Stimulated activated CD4-positive, alpha-beta T cell treated with anti-CD3 and anti-CD28 coated beads, Interleukin-15, amount 100 ng/mL, for 48 hours (primary cell): ENCODE measurements at places on chromosomes 7 and 10.

DNA sequence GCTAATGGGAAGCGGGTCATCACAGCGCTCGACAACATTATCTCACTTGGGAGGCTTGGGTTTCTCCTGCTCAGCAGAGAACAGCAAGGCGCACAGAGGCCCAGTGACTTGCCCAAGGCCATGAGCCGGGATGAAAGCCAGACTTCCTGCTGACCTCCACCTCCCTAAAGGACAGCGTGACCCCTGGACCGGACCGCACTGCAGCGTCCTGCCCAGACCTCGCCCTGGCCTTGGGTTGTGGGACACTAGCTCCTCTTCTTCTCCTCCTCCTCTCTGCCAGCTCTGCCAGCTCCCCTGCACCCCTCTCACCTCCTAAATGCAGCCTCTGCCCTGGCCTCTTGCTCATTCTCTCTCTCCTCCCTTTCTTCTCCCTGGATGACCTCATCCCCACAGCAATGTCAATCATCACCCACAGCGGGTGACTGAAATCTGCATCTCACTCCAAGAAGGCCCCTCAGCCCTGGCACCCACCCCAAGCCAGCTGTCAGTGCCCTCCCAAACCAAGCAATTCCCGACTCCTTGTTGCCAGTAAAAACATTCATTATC is 19.4 kb downstream of the SPOCK2 start:
- DNase-seq = no peak

DNA sequence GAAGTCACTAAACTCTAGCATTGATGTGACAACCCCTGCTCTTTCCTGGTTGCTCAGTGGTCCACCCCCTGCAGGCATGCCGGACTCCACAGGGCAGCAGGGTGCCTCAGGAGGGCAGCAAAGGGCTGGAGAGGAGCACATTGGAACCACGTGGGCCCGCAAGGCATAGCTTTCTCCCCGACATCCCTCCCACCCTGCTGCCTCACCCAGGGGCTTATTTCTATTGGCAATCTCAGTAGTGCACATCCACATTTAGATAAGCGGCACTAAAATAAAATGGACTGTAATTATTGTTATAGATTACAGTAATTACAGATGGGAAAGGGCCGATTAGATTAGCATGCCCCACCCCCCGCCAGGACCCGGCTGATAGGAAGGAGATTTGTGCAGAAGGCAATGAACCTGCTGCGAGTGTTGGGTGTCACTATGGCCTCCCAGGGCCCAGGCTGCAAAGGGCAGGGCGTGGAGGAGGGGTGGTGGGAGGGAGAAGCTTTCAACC is 580.1 kb downstream of the GRID1 start:
- DNase-seq = no peak

GRCh38 chr10:122112625-122113160 is 123.7 kb downstream of the TACC2 start:
- DNase-seq = no peak

- DNase-seq = no peak
Measured at GRCh38 chr7:104123786-104124185, 84.0 kb downstream of the ORC5 start.

- DNase-seq = no peak
Measured at GRCh38 chr10:89151857-89152256, 55.3 kb downstream of the CH25H start.

GRCh38 chr10:64040781-64041180 is 519.6 kb downstream of the REEP3 start:
- DNase-seq = no peak

DNA sequence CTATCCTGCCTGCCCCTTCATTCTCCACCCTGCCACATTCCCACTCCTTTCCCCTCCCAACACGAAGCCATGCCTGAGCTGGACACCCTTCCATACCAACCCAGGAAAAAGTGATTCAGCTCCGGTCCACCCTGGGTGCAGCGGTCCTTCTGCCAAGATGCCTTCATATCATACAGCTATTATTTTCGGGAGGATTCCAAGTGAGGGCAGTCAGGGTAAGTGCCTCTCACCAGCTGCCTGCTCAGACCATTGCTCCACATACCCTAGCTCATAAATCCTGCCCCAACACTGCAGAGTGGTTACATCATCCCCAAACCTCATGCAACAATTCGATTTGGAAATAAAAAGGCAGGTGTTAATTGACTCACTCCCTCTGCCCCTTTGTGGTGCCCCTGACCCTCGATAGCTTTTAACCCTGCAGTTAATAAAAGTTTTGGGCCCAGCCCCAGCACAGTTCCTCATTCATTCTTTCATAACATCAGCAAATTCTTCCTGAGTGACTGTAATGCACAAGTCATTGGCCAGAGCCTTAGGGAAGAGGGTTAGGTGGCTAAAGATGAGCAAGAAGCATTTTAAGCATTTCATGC is 42.6 kb downstream of the ZNF503 start:
- no peak for DNase-seq

- no peak for DNase-seq
Measured at GRCh38 chr7:1758028-1758858, 88.2 kb downstream of the ELFN1 start.

GRCh38 chr10:112580267-112580666 is 133.3 kb downstream of the VTI1A start:
- DNase-seq = no peak

DNA sequence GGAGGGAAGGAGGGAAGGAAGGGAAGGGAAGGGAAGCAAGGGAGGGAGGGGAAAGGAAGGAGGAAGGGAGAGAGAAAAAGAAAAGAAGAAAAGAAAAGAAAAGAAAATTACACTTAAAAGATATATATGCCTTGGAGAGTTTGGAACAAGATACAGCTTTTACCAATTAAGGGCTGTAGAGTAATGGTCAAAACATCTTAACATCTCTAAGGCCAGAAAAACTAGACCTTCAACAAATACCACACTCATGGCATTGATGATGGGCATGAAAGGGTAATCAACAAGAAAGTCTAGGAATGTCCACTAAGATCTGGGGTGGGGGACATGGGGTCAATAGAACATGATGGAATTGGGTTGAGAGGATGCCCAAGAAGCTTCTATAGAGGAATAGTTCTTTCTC is 74.5 kb downstream of the CREB3L2 start:
- no peak for DNase-seq

DNA sequence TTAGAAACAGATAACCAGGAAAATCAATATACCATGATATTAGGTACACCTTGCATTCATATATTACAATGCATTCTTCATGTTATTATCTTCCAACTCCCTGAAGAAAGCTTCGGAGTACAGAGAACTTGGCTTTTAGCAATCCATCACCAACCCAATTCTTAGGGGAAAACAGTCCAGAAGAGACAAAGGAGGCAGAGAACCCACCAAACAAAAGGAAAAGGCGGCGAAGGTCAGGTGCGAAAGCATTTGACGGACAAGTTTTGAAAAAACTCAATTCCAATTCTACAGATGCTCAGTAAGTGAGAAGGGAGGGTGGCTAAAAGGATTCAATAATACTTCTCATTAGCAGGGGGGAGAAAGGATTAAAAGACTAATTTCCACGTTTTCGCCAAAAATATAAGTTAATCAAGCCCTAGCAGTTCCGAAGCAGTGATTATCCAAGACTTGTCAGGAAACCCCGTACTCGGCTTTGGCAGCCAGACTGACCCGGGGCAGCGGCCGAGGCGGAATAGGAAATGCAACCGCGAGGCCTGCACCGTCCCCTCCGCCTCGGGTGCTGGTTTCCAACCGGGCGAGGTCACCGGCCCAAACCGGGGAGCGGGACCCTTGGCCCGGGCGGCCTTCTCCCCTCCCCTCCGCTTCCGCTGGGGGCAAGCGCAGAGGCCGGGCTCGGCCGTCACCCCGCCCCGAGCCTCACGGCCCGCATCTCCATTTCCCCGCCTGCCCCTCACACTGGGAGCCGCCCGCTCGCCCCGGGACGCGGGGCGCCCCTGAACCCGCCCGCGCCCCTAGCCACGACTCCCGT is 747 bp downstream of the GDI2 start:
- peak; percentile 8 for DNase-seq

GRCh38 chr7:74379938-74380337 is 73.8 kb upstream of the GTF2IRD1 start:
- DNase-seq = no peak

GRCh38 chr7:151992375-151992774 is 33.1 kb upstream of the GALNT11 start:
- peak; percentile 9 for DNase-seq

GRCh38 chr7:150481186-150481920 is 30.9 kb downstream of the GIMAP8 start:
- no peak for DNase-seq

GRCh38 chr7:91325726-91326125 is 61.5 kb downstream of the FZD1 start:
- DNase-seq = no peak

DNA sequence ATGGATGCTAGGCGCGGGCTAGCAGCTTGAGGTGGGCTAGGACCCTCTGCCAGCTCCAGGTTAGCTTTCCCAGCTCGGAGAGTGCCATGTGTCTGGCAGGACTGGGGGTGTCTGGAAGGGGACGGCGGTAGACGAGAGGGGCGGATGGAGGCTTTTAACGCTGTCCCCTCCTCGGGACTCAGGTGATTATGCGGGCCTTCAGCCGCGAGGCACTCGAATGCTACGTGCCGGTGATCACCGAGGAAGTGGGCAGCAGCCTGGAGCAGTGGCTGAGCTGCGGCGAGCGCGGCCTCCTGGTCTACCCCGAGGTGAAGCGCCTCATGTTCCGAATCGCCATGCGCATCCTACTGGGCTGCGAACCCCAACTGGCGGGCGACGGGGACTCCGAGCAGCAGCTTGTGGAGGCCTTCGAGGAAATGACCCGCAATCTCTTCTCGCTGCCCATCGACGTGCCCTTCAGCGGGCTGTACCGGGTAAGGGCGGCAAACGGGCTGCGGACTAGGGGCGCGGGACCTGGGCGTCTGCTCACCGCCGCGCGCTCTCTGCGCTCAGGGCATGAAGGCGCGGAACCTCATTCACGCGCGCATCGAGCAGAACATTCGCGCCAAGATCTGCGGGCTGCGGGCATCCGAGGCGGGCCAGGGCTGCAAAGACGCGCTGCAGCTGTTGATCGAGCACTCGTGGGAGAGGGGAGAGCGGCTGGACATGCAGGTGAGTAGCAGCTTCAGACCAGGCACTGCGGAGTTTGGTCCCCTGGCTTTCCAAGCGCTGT is 1.1 kb downstream of the CYP26A1 start:
- no peak for DNase-seq

DNA sequence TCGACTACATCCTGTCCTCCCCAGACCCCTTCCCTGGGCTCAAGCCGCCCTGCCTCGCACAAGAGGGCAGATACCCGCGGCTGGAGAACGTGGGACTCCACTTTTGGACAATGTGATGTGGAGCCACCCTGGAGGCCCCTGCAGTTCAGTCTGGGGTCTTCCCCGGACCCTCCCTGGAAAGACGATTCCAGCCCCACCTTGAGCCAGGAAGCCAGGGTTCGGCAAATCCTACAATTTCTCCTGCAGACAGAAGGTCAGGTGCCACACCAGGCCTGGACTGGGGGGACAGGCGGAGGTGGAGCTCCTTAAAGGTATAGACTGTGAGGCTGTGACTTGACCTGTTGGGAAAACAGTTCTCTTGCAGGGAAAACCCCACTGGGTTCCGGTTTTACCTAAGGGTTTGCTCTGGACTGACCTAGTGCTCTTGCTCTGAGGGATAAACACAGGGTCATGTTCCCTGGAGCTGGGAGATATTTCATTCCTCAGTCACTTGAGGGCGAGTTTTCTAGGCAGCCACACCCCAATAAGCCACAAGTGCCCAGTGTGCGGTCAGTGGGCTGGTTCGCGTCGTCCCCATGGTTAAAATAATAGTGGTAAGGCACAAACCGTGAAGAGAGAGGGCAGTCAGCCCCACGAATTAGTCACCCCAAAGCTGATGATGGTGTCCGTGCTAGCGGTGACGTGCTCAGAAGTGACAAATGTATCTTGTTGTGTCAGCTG is 1.6 kb downstream of the FOXL3 start:
- no peak for DNase-seq

GRCh38 chr10:122328676-122329075 is 45.8 kb upstream of the PLEKHA1 start:
- DNase-seq = no peak

DNA sequence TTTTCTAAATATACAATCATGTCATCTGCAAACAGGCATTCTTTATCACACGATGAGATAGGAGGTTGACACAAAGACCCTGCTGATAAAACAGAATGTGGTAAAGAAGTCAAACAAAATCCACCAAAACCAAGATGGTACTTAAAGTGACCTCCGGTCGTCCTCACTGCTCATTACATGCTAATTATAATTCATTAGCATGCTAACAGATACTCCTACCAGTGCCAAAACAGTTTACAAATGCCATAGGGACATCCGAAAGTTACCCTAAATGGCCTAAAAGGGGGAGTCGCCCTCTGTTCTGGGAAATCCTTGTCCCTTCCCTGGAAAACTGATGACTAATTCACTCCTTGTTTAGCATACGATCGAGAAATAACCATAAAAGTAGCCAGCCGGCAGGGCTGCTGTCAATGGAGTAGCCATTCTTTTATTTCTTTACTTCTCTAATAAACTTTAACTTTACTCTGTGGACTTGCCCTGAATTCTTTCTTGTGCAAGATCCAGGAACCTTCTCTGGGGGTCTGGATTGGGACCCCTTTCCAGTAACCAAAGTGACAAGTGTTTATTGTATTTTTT is 126.6 kb downstream of the CCDC71L start:
- DNase-seq = no peak

- no peak for DNase-seq
Measured at GRCh38 chr10:70722820-70723424, 50.6 kb downstream of the ADAMTS14 start.

DNA sequence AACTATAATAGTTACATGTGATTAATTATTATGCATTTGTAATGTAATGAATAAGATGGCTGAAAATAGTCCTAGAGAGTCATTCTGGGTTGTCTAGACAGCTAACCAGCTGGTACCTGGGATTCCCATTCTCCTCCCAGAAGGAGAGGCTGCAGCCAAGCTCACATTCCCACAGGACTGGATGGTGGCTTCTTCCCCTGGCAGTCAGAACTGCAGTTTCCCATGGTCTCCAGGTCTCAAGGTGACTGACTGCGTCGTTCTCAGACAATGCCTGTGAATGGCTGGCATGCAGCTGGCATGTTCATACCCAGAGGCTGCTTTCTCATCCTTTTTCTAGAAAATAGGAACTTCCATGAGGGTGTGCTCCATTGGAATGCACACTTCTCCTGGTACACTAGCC is 21.3 kb downstream of the TAS2R16 start:
- DNase-seq = no peak

GRCh38 chr7:71987200-71987767 is 424.9 kb downstream of the CALN1 start:
- DNase-seq = no peak
